Activated T-helper 17 cell treated with anti-CD3 and anti-CD28 coated beads, Interleukin-2, amount 50 U/mL, for 72 hours (primary cell): ENCODE measurements at places on chromosomes 11 and 22.

- no peak for ATAC-seq
Measured at GRCh38 chr22:49869086-49869830, 15.6 kb downstream of the ZBED4 start.

- ATAC-seq = no peak
Measured at GRCh38 chr11:117929916-117930570, 841 bp upstream of the TMPRSS13 start.

GRCh38 chr22:49925525-49926128 lies 7.2 kb downstream of the CRELD2 start:
- ATAC-seq = peak; percentile 78

- peak; percentile 83 for ATAC-seq
Measured at GRCh38 chr11:46489656-46490560, 98.3 kb upstream of the CHRM4 start.

DNA sequence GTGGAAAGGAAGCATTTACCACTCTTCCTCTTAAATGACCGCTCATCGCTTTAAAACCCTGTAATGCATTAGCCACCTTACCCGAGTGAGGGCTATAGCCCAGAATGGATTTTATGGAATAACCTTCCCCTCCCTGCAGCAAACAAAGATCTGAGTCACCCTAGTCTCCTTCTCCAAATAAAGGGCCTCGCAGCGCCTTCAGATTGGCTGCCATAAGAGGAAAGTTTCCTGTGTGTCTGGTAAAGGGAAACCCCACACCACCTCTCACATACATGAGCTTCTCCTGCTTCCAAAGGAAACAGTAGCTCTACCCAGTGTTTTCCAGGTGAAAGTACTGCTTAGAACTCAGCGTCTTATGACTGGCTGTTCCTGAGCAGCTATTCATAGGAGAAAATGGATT lies 47.8 kb downstream of the PPP2R1B start:
- ATAC-seq = no peak

DNA sequence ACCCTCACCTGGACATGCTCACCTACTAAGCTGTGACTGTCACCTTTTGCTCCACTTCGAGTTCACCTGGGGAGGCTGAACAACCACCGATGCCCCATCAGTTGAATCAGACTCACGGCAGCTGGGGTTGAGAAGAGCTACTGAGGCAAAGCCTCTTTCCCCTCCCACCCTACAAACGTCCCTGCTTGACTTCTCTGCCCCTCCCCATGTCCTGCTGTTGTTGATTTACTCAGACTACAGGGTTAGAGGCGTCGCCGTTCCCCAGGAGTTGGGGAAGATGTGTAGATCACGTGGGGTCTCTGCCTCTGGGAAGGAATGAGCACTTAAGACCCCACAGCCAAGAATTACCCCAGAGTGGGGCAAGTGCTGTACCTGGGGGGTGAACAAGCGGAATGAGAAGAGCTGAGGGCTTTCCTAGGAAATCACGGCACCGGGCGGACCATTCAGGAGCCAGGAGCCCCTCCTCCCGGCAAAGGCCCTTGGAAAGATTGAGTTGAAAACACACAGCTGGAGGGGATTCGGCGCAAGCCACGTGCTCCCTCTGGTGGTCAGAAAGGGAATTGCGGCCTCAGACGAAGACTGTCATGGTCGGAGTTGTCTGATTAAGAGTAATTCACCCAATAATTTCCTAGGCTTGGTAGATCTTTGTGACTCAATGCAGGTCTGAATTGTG lies 7.0 kb downstream of the FXYD2 start:
- peak; percentile 60 for ATAC-seq

- no peak for ATAC-seq
Measured at GRCh38 chr11:76689313-76690260, 19.0 kb upstream of the LRRC32 start.

GRCh38 chr22:32204856-32205722 lies at the start of gene RFPL2:
TSS of gene RFPL2 (minus strand) at chr22:32205073. CDS start at chr22:32202451, 2,622 bp downstream.
- peak; percentile 82 for ATAC-seq

DNA sequence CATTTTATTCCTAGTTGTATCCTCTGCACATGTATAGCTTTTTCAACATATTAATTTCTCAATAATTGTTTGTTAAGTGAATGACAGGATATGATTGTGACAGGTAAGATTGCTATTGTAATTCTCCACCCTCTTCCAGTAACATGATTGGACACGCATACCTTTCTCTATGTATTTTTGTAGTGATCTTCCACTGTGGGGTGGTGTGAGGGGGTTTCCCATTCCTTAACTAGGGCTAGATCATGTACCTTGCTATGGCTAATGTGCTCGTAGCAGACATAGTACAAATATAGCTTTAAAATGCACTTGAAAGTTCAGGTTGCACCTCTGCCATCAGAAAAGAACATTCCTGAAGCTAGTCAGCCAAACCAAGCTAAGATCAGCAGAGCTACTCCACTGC lies 2392.8 kb upstream of the RAG2 start:
- no peak for ATAC-seq

DNA sequence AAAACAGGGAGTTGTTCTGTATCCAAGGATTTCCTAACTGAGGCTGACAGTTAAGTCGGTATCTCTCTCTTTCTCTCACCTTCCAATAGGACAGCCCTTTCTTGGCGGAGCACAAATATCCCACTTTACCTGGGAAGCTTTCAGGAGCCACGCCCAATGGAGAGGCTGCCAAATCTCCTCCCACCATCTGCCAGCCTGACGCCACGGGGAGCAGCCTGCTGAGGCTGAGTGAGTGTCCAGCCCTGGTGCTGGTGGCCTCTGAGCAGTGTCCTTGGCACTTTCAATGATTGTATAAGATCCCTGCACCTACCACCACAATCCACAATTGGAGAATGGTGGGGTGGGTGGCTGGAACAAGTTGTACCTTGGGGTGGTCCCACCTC lies 33.7 kb downstream of the CYB5R2 start:
- no peak for ATAC-seq

DNA sequence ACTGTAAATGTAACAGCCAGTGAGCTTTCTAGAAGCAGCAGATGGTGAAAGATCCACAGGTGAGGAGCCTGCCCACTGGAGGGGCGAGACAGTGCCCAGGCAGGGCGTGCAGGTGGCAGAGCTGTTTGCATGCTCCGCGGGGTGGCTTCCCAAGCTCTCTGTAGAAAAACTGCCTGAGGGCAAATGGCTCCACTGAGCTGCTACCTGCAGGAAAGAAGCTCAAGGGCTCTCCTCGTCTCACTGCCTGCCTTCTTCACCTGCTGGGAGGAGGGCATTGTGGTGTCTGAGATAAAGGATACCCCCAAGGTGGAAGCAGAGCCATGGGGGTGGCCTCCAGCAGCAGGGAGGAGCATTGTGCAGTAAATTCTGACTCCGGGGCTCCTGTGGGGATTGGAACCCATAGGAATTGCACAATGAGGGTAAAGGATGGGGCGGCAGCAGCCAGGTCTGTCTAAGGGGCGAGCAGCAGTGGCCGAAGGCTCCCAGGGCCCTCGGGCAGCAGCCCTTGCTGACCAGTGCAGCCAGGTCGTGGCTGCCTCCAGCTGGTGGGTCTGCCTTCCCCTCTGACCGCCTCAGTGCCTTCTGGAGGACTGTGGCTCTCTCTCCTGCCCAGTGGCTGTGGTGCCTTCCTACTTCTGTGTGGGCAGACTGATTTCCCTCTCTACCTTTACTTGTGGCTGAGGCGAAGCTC lies 28.0 kb upstream of the CABP7 start:
- ATAC-seq = no peak

DNA sequence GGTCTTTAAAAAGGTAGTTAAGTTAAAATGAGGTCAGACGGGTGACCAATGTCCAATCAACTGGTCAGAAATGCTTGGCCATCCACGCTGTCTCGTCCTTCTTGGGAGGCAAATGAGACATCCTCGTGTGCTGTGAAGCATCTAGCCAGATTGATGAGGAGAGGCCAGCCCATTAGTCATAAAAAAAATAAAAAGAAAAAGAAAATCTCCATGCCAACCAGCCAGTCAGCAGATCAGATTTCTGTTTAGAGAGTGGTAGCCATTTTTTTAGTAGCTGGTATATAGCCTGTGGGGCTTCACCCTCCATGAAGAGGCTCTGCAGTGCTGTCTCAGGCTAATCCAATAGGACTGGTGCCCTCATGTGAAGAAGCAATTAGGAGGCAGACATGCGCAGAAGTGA lies 343.1 kb upstream of the SYN3 start:
- ATAC-seq = no peak

DNA sequence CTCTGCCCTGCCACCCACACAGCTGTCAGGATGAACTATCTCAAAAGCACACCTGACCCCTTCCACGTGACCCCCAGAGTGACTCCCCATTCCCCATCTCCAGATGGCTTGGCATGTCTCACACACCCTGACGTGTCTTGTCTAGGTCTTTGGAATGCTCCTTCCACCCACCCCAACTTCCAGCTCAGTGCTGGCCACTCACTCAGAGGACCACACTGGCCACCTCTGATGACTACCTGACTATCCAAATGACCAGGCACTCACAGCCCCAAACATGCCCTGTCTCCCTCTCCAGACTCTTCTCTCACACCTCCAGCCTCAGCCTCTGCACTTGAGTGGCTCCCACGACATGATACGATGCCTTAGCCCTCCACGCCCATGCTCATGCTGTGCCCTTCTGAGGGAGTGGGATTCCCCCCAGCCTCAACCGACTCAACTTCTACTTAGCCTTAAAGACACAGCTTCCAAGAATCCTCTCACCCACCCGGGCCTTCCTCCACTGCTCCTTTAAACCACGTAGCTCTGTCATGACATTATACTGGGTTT lies 259.4 kb downstream of the BUD13 start:
- ATAC-seq = no peak

DNA sequence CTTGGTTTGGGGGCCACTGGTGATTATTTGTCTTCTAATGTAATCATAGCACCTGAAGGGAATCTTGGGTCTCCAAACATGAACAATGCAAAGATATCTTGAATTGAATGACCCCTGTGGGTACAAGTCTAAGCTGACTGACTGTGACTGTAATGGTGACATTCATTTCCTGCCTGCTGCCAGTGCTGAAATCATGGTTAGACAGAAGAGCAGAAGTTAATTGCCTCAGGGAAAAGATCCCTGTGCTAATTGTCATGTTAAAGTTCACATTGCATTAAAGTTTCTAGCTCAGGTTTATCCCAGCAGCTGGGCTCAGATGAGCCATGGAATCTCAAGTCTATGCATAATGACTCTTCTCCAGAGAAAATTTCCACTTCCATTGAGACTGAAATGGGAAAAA lies 772.0 kb downstream of the ETS1 start:
- no peak for ATAC-seq

GRCh38 chr11:19060629-19061028 lies at the start of gene MRGPRX2:
TSS of gene MRGPRX2 (minus strand) at chr11:19060717. CDS start at chr11:19056402, 4,315 bp downstream.
- peak; percentile 97 for ATAC-seq

DNA sequence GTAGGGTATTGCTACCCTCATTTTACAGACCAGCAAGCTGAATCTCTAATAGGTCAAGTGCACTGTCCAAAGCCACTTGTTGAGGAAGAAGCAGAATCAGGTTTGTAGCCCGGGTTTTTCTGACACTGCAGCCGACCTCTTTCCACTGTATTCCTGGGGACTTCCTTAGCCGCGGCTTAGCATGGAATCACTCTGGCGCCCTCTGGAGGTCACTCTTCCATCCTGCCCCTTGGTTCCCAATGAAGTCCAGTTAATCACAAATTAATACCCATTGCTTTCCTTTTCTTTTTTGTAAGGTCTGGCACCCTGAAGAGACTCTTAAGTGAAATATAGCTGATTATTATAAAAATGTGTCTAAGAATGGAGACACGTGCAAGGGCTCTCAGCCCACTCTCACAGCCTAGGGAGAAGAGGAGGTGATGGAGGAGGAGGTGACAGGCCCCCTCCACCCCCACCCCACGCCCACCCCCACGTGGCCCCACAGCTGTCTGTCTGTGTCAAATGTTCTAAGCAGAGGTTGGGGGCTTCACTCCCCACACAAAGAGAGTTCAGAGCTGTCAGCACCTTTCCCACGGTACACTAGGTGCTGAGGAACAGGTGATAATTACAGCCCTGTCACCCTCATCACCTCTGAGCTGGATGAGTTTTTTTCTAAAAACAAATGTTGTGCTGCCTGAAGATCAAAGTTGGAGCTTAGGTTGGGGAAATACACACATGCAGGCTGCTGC lies 57.7 kb upstream of the DRD2 start:
- peak; percentile 42 for ATAC-seq

DNA sequence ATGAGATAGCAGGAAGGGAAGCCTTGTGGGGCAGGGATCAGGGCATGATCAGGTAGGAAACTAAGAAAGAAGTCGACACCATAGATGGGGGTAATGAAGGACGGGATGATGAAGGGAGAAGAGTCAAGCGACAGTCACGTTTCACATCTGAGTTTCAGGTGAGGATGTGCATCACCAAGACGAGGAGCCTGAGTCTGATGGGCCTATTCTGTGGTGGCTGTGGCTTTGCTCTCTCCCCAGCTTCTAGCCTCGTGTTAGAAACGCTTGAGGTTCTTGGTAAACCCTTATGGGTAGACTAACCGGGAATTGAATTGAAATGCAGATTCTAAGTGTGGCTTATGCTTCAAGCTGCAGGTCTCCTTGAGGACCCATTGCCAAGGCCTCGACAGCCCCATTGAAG lies 45.6 kb upstream of the LMO1 start:
- ATAC-seq = peak; percentile 24

DNA sequence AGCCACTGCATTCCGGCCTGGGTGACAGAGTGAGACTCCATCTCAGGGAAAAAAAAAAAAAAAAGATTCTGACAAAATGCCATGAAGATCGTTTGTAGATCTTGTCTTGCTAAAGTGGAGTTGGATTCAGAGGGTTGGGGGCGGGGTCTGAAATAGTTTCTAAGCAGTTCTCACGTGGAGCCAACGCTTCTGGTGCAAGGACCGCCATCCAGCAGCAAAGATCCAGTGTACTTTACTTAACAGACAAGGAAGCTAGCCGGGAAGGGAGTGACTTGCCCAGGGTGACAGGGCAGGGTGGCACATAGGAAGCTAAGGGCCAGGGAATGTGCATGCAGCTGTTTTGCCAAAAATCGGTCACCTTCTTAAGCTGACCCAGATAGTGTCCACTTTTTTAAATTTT lies 27.4 kb downstream of the APOL1 start:
- no peak for ATAC-seq

DNA sequence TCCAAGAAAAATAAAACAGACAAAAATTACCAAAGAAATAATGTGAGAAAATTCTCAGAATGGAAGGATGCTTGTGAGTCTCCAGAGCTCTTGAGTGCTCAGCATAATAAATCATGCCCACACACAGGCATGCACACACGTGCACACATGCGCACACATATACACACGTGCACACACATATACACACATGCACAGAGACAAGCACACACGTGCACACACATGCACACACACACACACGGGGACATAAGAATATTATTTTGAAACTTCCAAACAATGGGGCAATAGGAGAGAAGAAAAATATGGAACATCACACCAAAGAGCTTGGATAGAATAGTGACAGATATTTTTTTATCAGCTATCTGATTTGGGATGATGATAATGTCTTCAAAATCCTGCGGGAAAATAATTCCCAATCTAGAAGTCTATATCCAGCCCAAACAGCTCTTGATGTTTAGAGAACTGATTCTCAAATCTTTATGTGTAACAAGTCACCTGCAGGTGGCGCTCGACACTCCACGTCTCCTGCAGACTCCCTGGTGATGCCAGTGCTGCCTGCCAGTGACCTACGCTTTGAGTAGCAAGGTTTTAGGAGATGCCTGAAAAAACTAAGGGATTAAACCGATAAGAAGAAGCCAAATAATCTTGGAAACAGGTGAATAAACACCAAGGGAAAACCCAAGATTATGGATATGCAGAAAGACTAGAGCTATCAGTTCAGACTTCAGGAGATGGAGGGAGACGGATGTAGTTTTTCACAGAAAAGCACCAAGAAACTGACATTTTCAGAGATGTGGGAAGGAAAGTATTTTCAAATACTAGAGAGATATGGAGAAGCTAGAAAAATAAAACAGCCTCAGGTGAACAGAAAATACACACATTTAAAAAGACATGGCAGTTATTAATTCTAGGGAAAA lies 743.6 kb downstream of the ETS1 start:
- peak; percentile 43 for ATAC-seq
